A549 (cell line): ENCODE measurements at places on chromosomes 16 and 17.

GRCh38 chr16:67356396-67356795 is 29.8 kb downstream of the LRRC36 start:
- no peak for DNase-seq

GRCh38 chr16:26053889-26054288 is 362.1 kb downstream of the HS3ST4 start:
- DNase-seq: no peak

- DNase-seq: no peak
Observed at GRCh38 chr16:58417600-58417999, 25.3 kb downstream of the GINS3 start.

- DNase-seq: no peak
Observed at GRCh38 chr17:31321481-31321880, at the start of gene EVI2A. Gene EVI2A, minus strand, starts transcription at chr17:31321622. Its CDS starts 2,609 bp downstream, at chr17:31319013.
